ENCODE measurements at places on chromosomes 4 and X.

DNA sequence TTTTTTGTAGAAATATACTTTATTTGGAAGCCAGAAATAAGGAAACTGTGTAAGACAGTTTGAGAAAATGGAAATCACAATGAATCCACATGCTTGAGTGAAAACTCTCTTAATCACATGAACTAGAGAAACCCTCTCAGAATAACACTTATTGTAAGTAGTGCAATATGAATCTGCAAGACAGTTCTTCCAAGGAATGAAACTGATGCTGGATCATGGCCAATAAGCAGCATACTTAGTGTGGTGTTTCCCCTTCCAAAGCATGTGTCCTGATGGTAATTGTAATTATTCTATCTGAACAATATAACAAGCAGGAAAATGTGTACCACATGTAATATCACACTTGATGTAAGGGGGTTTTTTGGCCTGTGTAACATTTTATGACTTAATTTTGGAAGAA, 1870.5 kb upstream of the TENM3 start:
- no peak for DNase-seq

DNA sequence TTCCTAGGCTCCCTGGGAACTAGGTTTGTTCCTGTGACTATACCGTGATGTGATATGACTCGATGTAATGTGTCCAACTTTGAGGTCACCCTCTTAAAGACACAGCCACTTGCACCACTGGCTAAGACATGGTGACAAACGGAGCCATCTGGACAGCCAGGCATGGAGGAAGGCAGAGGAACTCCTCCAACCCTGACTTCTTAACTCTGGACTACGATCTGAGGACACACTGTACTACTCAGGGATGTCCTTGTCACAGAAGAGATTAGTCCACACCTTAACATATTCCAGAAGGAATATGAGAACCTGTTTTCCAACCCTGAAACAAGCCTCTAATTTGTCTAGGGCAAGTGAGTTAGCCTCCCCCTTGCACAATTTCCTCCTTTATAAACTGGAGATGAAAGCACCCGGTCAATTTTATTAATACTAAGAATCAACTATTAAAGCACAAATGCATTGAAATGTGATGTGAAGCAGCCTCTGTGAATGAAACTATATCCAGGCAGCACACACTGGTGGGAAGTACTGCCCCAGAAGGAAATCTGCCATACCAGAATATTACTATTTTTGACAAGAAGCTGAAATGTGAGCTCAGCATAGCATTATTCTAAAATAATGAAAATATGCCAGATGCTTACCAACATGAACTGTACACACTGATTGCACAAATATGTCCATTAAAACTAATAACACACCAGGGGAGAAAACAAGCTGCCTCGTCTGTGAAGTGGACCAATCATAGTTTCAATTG, 47.3 kb downstream of the TSPAN5 start:
- DNase-seq: no peak

DNA sequence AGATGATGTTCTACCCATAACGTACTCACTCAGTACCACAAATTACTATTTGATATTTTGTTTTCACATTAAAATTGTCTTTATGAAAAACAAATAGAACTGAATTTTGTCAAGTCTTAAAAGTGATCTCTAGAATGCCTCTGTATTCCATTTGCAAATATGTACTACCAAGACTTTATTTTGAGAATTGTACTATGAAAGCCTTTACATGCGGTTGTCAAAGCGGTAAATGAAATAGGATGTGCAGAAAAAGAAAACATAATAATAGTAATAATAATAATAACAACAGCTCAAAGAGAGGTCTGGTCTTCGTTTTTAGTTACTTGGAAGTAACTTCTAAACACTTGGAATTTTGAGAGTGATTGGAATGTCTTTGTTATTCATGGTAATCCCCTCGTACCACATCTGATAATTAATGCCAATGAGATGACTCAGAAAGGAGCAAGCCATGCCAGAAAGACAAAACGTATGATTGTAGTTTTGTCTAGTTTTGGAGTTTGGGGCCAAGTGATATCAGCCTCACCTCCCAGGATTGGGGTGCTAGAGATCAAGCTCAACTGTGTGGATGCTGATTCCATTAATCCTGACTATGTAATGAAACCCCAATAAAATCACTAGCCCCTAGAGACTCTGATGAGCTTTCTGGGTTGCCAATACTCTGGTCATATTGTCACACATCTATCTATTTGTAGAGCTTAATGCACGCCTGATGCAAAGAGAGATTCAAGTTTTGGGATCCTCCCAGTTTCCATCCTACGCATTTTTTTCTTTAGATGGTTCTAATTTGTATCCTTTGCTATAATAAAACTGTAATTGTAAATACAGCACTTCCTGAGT, 20.2 kb upstream of the CTSO start:
- DNase-seq: no peak

- peak; percentile 8 for DNase-seq
Observed at GRCh38 chr4:143773998-143774895, 73.8 kb upstream of the FREM3 start.

- no peak for DNase-seq
Observed at GRCh38 chr4:86302830-86303229, 57.0 kb downstream of the MAPK10 start.

DNA sequence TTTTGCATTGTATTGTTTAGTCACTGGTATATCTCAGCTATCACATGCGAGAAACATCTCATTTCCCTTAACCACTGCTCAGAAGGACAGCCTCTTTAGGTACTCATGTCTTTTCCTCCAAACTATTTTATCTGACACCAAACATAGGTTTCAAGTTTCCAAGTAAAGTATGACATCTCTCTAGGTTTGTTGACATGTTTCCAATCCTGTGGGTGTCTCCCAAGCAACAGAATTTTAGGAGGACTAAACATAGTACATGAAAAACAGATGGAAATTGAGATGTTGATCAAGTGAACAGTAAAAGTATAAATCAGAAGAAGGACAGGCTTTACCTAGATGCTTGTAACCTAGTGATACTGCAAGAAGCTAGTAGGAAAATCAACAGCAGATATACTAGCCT, 371.4 kb downstream of the DTHD1 start:
- no peak for DNase-seq

DNA sequence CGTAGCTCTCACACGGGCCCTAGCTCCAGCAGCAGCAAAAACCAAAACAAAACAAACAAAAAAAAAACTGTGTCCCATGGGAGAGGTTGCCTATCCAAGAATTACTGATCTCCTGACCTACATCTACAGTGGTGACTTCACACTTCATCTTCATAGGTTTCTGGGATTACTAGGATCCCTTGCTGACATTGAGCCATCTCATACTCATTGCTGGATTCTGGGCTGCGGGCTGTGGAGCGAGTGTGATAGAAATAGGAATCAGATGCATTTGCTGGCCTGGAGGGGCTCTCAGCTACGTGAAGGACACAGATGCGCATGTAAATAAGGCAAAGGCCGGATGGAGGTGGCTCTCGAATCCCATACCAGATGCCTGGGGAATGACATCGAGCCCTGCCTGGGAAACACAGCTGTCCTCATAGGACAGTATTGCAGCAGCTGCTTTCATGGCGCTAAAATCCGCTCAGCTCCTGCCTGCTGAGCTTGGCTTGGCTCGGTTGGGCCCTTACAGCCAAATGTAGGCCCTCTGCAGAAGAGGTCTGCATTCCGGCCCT, 41.7 kb downstream of the CNGA2 start:
- DNase-seq: no peak

DNA sequence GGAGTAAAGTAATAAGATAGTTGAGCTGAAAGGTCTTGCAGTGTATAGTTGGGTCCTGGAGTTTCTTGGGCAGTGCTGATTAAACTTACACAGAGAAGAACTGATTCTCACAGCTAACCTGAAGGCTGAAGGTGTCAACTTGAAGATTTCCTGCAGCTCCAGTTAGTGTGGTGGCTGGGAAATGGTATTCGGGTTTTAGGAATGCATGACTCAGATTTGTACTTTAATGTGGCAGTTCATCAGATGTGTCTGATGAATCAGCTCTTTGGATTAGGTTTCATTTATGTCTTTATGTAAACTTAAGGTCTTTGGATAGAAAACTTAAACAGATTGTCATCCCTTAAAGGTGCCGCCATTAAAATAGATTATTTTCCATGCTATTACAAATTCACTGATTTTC, 200.0 kb downstream of the IL1RAPL1 start:
- no peak for DNase-seq

GRCh38 chr4:177484613-177485021, 42.4 kb upstream of the AGA start:
- DNase-seq: no peak

DNA sequence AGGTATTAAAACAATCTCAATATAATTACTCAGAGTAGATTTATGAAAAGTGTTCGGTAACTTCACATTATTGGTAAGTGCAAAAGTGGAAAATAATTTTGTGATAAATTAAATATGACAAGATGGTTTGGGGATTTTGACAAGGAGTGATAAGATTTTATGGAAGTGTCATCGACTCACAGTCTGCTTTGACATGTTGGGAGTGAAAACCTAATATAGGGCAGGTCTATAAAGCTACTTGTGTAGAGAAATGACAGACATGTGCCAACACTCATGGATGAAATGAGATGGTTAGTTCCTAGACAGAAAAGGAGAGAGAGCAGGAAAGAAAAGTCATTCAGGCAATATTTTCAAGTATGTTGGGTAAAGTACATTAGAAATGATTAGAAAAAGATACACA, 456.8 kb downstream of the TRAM1L1 start:
- DNase-seq: no peak

DNA sequence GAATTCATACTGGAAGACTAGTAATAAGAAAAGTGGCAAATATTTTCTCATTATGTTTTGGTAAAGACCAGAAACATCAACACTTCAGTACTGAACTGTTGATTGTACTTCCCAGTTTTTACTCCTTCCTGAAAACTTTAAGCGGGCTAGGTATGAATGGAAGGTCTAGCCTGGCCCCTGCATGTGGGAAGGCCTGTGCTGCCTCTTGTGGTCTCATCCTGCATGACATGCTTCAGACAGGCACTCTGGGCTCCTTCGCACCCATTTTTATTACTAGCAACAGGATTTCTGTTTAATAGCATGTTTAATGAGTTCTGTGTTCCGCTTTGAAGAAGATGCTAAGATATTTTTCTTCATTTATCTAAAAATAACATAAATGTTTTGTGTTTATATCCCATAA, 279.1 kb downstream of the ANK2 start:
- DNase-seq: no peak

DNA sequence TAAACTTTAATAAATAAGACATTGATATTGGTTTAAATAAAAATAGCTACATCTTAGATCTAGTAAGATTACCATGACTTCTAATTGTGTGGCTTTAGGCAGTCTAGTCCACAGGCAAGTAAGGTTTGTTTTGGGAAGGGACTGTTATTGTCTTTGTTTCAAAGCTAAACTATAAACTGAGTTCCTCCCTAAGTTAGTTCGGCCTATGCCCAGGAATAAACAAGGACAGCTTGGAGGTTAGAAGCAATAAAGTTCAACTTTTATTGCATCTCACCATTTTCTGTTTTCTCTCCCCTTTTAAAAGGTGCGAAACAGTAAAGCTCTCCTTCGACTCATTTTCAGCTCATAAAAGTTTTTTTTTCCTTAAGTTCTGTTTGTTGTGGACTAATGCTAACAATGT, 70.4 kb upstream of the S100G start:
- DNase-seq: no peak

DNA sequence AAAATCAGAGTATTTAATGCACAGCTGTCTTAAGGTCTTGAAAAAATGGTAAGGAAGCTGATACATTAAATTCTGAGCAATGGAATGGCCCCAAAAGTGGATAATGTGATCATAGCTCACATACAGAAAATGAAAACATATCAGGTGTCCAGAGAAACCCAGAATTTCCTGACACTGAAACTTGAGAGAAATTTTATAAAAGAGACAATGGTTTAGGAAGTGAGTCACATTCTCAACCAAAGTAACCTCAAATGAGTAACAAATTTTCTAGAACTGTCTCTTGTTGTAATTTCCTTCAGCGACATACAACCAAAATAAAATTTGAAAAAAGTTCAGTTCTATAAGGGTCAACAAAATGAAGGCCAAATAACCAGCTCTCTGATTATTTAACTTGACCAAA, 37.4 kb upstream of the PACRGL start:
- no peak for DNase-seq

DNA sequence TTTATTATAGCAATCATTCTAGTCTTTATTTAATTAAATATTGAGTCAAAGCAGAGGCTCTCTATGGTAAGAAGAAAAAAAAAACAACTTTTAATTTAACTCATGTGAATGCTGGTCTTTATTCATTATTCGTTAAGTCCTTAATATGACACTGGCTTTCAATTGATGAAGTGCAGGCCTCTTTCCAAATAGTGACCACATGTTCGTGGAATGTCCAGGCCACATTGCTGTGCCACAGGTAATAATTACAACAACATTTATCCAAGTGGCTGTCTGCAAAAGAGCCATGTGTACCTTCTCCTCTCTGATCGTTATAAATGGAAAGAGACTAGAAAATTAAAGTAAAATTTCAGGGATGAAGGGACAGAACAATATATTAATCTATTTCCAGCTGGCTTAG, 220.1 kb upstream of the PABPC4L start:
- no peak for DNase-seq

- no peak for DNase-seq
Observed at GRCh38 chr4:118338518-118338917, 14.3 kb downstream of the PRSS12 start.

GRCh38 chr4:175739612-175740011, 72.5 kb downstream of the GPM6A start:
- DNase-seq: no peak

- DNase-seq: no peak
Observed at GRCh38 chr4:30538794-30539193, 181.4 kb upstream of the PCDH7 start.

DNA sequence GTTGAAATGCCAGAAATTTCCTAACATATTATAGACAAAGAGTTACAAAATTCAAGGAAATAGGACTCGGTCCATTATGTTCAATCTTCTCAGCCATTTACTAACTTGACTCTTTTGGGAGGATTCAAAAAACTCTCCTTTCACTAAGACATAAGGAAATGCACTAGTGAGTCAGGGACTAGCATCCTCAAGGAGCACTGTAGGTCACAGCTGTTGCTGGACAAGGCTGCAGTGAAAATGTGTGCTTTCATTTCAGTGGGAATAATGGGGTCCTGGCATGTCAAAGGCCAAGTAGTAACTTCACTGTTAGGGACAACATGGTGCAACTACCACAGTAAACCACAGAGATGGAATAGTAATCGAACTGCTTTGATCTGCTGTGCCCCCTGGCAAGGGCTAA, 56.9 kb upstream of the ABCG2 start:
- no peak for DNase-seq

GRCh38 chr4:18816228-18816895, 794.8 kb upstream of the LCORL start:
- DNase-seq: no peak

- no peak for DNase-seq
Observed at GRCh38 chr4:41881981-41882624, 53.1 kb upstream of the TMEM33 start.
